OCI-LY7 (cell line): ENCODE measurements at places on chromosomes 5 and 9. TPM values are rescaled to one million over a fixed set of nuclear protein-coding genes. Genes with fewer than 3 reads are reported as not detected.

- DNase-seq, result peak; percentile 29
Observed at GRCh38 chr5:135977375-135977928, 22.7 kb upstream of the LECT2 start.

DNA sequence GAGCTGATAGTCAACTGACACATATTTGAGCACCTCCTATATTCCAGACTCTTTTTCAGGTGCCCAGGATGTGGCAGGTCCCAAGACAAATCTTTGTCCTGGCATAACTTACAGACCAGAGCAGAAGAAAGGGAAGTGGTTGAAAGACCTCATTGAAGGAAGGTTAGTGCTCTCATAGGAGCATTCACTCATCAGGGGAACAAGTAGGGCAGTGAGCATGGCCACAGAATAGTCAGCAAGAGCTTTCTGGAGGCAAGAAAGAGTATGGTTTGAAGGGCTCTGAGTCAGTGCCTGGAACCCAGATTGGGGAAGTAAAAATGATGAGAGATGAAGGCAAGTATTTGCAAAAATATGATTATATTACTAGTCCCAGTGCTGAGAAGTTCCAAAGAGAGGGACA lies 25.0 kb upstream of the ERMP1 start:
- DNase-seq, result no peak

- no peak for DNase-seq
Observed at GRCh38 chr9:126980231-126980630, 65.6 kb downstream of the RALGPS1 start.

DNA sequence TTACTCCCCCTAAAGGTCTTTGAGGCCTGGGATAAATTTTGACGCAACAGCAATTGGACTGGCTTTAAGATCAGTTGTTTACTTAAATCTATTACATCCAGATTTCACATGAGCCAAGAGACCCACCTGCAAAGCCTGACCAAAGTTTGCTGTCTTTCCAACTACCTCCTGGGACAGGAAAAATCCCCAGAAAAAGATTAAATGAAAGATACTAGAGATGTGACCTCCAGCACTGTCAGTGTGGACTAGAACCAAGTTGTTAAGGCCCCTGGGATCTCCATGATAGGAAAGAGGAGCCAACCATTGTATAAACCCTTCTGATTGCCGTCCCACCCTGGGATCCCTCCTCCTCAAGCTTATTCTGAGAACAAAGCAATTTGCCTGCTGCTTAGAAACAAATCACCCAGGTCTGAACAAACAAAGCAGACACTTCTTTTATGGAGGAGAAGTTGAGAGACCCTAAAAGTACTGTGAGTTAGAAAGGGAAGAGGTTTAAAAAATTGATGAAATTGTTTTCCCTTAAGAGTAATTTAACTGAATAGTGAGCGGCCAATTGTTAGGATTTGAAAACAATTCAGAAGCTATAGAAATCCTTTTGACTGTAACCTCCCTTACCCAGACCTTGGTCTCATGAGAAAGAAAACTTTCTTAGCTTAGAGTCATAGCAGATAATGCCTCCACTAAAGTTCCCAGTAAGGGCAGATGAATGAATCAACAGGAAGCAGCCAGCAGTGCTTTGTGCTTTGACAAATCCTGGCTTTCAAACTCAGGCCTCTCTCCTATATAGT lies 255.2 kb downstream of the TMEM167A start:
- DNase-seq, result no peak

DNA sequence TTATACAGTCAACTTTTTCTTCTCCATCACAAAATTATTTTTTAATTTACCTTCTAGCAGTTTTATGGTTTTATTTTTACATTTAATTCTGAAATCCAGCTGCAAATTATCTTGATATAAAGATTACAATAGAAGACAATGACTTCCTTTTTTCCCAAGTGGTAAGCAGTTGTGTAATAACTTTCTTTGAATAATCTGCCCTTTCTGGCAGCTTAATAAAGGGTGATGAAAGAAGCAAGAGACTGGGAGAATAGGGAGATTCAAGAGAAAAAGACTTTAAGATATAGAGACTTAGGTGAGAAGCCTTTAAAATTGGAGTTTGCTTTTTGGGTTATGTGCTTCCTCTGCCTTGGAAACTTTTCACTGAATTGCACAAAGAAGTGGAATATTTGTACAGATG lies 100.4 kb upstream of the FREM1 start:
- DNase-seq, result no peak

The MEGF9 gene
- total RNA-seq, result 10.2 and 10.6 TPM in 2 replicates

- peak; percentile 92 for DNase-seq
Observed at GRCh38 chr9:21994556-21995005, at the start of gene CDKN2B-AS1. CDKN2B-AS1 (plus strand) TSS chr9:21994791.
